H1 (cell line): ENCODE measurements at places on chromosomes 3 and 15. TPM values are rescaled to one million over a fixed set of nuclear protein-coding genes. Genes with fewer than 3 reads are reported as not detected.

SLC6A20 gene
- total RNA-seq, result not detected in 2 replicates

GRCh38 chr15:44092221-44092620 is 102.8 kb downstream of the FRMD5 start:
- H3K4me3 ChIP-seq, result no peak overlapping the region
- DNase-seq, result no peak
- H3K27ac ChIP-seq, result no peak overlapping the region
- H3K27me3 ChIP-seq, result no peaks in the 10 kb centered on the region
- H3K36me3 ChIP-seq, result no peaks in the 10 kb centered on the region
- no peaks in the 10 kb centered on the region for H3K4me1 ChIP-seq

DNA sequence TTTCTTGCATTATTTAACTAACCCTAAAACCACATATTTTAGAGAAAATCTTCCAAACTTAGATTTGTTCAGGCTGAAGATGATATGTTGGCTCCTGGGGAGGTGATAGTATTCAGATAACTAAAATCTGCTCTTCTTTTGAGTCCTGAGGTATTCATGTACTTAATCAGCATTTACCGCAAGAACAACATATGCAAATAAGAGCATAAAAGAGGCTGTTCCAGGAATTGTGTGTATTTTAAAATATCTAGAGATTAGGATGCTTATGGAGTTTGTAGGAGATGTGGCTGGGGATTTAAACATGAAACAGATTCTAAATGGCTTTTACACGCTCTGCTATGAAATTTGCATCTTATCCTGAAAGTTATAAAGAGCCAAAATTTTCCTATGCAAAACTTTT is 298.2 kb downstream of the EPHA3 start:
- H3K36me3 ChIP-seq, result no peaks in the 10 kb centered on the region
- H3K27me3 ChIP-seq, result no peaks in the 10 kb centered on the region
- H3K27ac ChIP-seq, result no peak overlapping the region
- H3K4me3 ChIP-seq, result no peak overlapping the region
- no peak for DNase-seq

DNA sequence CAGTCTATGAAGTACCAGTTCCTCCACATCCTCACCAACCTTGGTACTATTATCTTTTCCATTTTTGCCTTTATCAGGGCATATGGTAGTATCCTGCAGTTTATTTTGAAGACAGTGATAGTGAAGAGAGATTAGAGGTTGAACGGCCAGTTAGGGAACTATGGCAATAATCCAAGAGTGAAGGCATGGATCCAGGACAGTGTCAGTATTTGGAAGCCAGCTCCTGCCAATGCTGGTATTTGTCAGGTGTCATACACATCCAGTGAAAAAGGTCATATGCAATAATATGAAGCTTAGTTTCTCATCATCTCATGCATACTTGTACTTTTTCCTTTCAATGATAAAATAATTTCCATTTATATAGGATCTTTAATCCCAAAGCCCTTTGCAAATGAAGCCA is 56.8 kb upstream of the KCNMB2 start:
- H3K4me3 ChIP-seq, result no peak overlapping the region
- H3K27ac ChIP-seq, result no peak overlapping the region
- no peaks in the 10 kb centered on the region for H3K27me3 ChIP-seq
- no peaks in the 10 kb centered on the region for H3K36me3 ChIP-seq
- no peak for DNase-seq
- H3K4me1 ChIP-seq, result no peaks in the 10 kb centered on the region

- H3K4me3 ChIP-seq, result no peak overlapping the region
- H3K4me1 ChIP-seq, result peaks cover 6% of the 10 kb centered on the region
- no peaks in the 10 kb centered on the region for H3K36me3 ChIP-seq
These were observed 106.5 kb upstream of the SLC4A7 start for GRCh38 chr3:27590437-27591298.

GRCh38 chr3:24332092-24332491 is 162.6 kb downstream of the THRB start:
- H3K27me3 ChIP-seq, result no peaks in the 10 kb centered on the region
- H3K4me1 ChIP-seq, result no peaks in the 10 kb centered on the region
- H3K4me3 ChIP-seq, result no peak overlapping the region
- no peaks in the 10 kb centered on the region for H3K36me3 ChIP-seq

DNA sequence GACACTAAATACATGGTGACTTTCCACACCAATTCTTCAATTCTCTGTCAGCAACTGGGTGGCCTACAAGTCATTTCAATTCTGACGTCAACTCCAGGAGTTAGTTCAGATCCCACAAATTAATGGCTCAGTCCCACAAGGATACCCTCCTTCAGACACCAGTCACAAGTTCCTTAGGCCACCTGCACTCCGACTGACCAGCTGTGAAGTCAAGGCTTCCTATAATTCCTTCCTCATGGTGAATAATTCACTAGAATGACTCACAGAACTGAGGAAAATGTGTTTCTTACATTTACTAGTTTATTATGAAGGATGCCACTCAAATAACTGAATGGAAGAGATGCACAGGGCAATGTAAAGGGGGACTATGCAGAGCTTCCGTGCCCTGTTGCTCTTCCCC is 6.3 kb upstream of the PIAS1 start:
- no peak for DNase-seq
- no peaks in the 10 kb centered on the region for H3K4me1 ChIP-seq
- no peak overlapping the region for H3K27ac ChIP-seq
- no peaks in the 10 kb centered on the region for H3K36me3 ChIP-seq
- H3K27me3 ChIP-seq, result no peaks in the 10 kb centered on the region

RTP3 gene
- total RNA-seq, result 0.33 TPM in 1 of 2 replicates, not detected in the other

DNA sequence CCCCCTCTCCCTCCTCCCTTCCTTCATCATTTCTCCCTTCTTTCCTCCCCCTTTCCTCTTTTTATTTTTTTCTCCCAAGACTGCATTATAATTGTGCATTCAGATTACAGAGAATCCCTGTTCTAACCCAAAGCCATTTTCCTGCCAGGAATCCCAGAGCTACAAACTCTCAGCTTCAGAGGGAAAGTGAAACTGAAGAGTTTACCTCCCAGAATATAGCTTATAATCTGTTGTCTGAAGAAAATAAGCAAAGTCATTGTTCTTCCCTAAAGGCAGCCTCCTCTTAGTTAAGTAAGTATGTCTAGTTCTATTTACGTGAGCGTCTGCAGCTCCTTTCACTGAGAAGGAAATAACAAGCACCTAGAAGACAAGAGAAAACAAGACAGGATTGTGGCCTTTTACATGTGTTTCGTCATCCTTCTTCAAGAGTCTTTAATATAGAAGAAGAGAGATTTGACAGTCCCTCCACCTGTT is 97.2 kb downstream of the CHST2 start:
- DNase-seq, result no peak
- no peaks in the 10 kb centered on the region for H3K36me3 ChIP-seq
- H3K4me3 ChIP-seq, result no peak overlapping the region
- H3K27me3 ChIP-seq, result no peaks in the 10 kb centered on the region

DNA sequence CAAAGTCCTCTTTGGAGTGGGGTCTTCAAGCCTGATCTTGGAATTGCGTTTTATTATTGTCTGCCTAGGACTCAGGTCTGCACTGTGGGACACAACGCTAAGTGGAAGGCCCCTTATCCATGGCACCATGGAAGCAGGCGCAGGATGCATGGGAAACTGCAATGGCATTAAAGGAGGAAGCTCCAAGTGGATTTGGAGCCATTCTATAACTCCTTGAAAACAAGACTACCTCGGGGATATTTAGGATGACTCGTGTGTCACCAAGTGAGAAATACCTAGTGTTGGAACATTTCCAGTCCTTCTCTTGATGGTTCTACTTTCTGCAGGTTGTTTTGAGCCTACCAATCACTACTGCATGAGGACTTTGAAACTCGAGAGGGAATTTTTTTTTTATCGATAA is 126.6 kb upstream of the ZBED2 start:
- no peaks in the 10 kb centered on the region for H3K4me1 ChIP-seq
- no peak for DNase-seq
- no peaks in the 10 kb centered on the region for H3K27me3 ChIP-seq
- no peak overlapping the region for H3K27ac ChIP-seq

GRCh38 chr3:159917141-159917540 is 71.5 kb upstream of the IL12A start:
- no peak overlapping the region for H3K27ac ChIP-seq
- no peaks in the 10 kb centered on the region for H3K27me3 ChIP-seq
- H3K36me3 ChIP-seq, result no peaks in the 10 kb centered on the region
- no peak overlapping the region for H3K4me3 ChIP-seq
- DNase-seq, result no peak

GOLGA6A gene
- 0.80 and 3.3 TPM in 2 replicates for total RNA-seq

DNA sequence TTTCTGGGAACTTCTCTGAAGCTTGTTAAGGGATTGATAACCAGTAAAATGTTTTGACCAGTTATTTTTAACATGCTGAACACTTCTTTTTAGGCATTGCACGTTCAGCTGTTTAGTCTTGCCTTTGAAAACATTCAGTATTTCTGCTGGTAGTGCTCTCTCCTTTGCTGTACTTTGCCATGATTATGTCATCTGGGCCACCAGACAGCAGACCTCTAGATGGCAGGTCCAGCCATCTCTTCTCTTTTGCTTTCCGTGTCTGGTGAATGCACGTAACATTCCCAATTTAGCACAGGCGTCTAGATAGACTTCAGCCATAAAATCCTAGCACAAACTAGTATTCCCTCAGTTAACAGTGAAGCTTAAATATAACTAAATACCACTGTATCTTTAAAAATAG is 57.8 kb downstream of the RAB7A start:
- no peak overlapping the region for H3K27ac ChIP-seq
- DNase-seq, result no peak
- H3K4me1 ChIP-seq, result peaks cover 19% of the 10 kb centered on the region
- H3K27me3 ChIP-seq, result no peaks in the 10 kb centered on the region

C3orf80 gene
- total RNA-seq, result 1.1 TPM in 2 replicates

ATP13A5 gene
- not detected in 2 replicates for total RNA-seq

ADGRG7 gene
- total RNA-seq, result not detected in 2 replicates

DNA sequence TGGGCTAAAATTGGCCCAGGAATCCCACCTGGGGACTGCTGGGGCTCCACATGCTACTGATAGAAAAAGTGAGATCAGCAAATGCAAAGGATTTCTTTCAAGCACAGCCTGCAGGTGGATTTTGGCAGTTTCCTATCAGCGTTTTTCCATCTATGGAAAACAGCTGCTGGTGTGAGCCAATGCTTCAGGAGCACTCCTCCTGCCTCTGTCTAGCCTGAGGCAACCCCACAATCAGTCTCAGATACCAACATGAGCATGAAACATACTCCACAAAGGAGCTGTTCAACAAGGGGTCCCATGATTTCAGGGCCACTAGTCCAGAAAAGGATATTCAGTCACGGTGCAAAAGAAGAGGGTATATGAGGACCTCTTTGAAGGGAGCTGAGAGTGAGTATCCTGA is 311.5 kb upstream of the THBS1 start:
- no peaks in the 10 kb centered on the region for H3K36me3 ChIP-seq

GRCh38 chr3:24764236-24764915 is 269.7 kb upstream of the THRB start:
- H3K4me1 ChIP-seq, result no peaks in the 10 kb centered on the region
- no peak for DNase-seq
- H3K36me3 ChIP-seq, result no peaks in the 10 kb centered on the region
- H3K4me3 ChIP-seq, result no peak overlapping the region

GRCh38 chr3:174220775-174221554 is 638.2 kb upstream of the NAALADL2 start:
- H3K36me3 ChIP-seq, result no peaks in the 10 kb centered on the region
- no peaks in the 10 kb centered on the region for H3K4me1 ChIP-seq
- no peaks in the 10 kb centered on the region; the same call in 1 of the 2 replicates for H3K27me3 ChIP-seq
- H3K4me3 ChIP-seq, result no peak overlapping the region

WDR93 gene
- not detected in 2 replicates for total RNA-seq

CP gene
- 2.1 and 2.6 TPM in 2 replicates for total RNA-seq

DNA sequence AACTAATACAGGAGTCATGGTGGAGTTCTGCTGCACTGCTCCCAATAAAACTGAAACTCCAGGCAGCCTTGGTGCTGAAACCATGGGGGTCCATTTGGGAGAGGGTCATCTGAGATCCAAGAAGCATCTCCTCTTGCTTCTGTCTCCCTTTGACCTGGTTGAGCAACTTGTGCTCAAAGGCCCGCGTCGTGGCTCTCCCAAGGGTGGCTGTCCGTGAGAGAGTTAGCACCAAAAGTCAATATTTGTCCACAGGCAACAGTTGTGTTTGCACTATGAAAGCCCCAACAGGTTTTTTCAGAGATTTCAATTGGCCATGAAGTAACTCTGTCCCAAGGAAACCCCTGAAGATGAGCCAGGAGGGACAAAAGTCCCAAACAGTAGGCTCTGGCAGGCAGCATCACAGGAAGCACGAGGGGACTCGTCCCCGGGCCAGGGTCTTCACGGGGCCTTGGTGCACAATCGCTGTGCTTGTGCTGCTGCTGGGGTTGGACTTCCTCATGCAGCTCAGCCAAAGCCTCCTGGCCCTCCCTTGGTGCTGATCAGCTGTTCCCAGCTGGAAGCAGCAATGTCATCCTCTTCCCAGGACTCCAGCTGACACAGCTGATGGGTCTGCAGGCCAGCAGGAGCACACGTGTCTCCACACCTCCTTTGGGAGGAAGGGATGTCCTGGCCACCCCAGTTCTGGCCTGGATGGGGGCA is 39.4 kb upstream of the WNT5A start:
- H3K36me3 ChIP-seq, result no peaks in the 10 kb centered on the region
- peaks cover 14% of the 10 kb centered on the region for H3K4me1 ChIP-seq
- no peak for DNase-seq
- H3K27ac ChIP-seq, result no peak overlapping the region
- H3K4me3 ChIP-seq, result no peak overlapping the region

- H3K27ac ChIP-seq, result no peak overlapping the region
- H3K4me3 ChIP-seq, result no peak overlapping the region
- H3K4me1 ChIP-seq, result no peaks in the 10 kb centered on the region
- no peaks in the 10 kb centered on the region for H3K27me3 ChIP-seq
- no peak for DNase-seq
- no peaks in the 10 kb centered on the region for H3K36me3 ChIP-seq
These were observed 24.1 kb upstream of the CAPN7 start for GRCh38 chr3:15181963-15182362.

DNA sequence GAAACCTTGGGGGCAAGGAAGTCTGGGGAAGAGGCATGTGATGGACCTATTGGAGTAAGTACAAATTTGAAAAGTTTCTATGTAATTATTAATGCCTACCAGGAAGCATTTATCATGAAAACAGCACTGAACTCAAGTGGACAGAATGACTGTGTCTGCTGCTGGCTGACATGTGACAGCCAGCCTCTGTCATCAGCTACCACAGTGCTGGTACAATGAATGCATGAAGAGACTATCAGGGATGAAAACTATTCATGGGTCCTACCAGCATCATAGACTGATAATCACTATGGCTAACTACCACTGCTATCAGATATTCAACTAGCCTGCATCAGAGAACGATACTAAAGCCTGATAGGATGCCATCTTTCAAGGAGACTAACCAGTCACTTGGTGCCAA is 193.5 kb downstream of the RAP2B start:
- no peak for DNase-seq
- H3K27me3 ChIP-seq, result peaks cover 3% of the 10 kb centered on the region; the same call in 1 of the 2 replicates
- no peak overlapping the region for H3K27ac ChIP-seq

GRCh38 chr3:121629601-121630000 is 31.1 kb downstream of the HCLS1 start:
- no peak overlapping the region for H3K4me3 ChIP-seq
- H3K36me3 ChIP-seq, result no peaks in the 10 kb centered on the region
- H3K27ac ChIP-seq, result no peak overlapping the region

DNA sequence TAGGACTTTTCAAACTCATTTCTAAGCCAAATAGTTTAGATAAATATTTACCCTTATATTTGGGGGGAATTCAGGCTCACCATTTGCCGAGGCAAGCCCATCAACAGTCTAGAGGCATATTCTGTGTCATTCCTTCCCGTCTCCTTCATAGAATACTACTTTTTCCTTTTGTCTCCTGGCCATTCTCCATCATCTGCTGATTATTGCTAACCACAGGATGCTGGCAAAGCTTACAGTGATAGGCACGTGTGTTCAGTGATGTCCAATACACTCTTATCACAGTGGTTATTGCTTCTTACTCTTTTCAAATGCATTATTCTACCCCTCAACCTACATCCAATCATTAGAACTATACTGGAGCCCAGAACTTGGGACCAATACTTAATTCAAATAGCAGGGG is 130.6 kb upstream of the ZBED2 start:
- no peaks in the 10 kb centered on the region for H3K36me3 ChIP-seq
- no peak overlapping the region for H3K27ac ChIP-seq
- H3K27me3 ChIP-seq, result no peaks in the 10 kb centered on the region
- no peak overlapping the region for H3K4me3 ChIP-seq

SETMAR gene
- total RNA-seq, result 25.3 and 25.6 TPM in 2 replicates
